ENCODE measurements at places on chromosomes 7 and 10.

- DNase-seq: no peak
Observed at GRCh38 chr7:138625084-138625848, 75.9 kb downstream of the SVOPL start.

- no peak for DNase-seq
Observed at GRCh38 chr7:11236680-11237079, 263.0 kb downstream of the PHF14 start.

- no peak for DNase-seq
Observed at GRCh38 chr10:34648919-34649318, 166.2 kb downstream of the PARD3 start.

- no peak for DNase-seq
Observed at GRCh38 chr10:5325076-5325475, 39.7 kb upstream of the UCN3 start.

DNA sequence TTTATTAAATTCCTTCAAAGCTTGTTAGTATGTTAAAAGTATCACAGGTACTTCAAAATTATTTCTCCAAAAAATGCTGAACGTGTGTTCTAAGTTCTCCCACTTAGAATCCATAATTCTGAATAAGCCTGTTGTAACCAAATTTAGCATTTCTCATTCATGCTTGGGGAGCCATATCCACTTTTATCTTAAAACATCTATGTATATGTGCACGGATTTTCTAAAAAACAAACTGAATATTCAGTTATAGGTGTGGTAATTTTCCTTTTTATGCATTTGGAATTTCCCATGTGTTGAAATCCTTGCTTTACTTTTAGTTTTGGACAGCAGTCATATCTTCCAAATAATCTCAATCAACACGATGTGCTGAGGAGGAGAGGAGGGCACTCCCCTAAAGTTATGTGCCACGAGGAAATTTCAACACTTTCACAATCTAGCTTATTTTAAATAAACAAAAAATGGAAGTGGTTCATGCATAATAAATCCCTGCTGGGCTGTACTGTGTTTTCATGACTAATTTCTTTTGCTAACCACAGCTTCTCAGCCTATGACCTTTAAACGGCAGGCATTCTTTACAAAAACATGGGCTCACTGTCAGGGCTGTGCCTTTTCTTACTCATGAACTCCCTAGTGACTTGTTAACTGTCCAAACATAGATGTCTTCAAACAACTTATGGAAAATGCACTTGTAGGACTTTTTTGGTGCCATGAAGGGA is 380.3 kb upstream of the SEMA3C start:
- DNase-seq: no peak

DNA sequence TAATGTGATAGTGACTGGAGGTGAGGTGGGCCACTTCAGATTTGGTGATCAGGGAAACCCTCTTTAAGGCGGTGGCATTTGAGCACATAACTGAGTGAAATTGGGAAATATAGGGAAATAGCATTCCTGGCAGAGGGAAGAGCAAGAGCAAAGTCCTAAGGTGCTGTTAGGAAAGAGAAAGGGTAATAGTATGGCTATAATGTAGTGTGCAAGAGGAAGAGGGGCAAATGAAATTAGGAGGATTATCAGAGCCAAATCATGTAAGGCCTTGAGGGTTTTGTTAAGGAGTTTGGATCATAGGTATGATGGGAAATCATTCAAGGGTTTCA is 27.8 kb upstream of the CYP26C1 start:
- DNase-seq: no peak

DNA sequence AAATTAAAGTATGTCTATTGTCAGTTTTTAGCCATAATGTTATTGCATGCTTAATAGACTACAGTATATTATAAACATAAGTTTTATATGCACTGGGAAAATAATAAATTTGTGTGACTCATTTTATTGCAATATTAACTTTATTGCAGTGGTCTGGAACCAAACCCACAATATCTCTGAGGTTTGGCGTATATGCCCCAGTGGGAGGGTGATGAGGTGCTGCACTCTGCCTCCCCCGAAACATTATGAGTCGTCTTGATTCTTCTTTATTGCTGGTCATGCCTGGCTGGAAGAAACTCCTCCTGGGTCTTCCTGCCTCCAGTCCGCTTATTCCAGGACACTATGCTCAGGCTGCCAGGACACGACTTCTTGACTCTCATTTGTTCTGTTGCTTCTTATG is 88.4 kb downstream of the MTPN start:
- DNase-seq: no peak

- no peak for DNase-seq
Observed at GRCh38 chr7:35658606-35659201, 36.2 kb downstream of the HERPUD2 start.

DNA sequence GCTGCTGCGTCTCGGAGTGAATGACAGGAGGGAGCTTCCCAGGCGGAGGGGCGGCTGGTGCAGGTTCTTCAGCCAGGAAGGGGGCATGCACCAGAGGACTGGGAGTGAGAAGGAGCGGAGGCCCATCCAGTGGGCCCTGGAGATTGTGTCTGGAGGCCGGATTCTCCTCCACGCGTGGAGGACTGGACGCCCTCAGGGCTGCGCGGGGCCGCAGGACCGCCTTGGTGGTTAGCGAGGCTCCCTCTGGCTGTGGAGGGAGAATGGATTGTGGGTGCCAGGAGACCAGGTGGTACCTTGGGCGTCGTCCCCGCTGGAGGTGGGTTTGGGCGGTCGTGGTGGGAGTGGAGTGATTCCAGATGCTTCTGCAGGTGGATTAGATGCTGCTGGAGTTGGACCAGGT is 68.9 kb downstream of the ELFN1 start:
- no peak for DNase-seq

DNA sequence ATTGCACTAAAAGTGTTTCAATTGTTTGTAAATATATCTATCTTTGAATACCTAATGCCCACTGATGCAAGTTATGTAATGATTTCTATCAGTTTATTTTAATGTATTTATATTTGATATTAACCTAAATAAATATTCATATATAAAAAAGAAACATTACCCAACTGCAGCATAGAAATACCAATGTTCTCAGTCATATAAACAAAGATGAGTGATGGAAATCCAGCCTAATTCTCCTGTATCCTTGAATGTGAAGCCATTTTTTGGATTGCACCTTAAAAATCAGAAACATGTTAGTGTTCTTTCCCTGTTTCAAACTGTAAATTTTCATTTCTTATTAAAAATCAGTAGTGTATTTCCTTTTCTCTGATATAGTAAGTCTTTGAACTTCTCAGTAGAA is 305.8 kb upstream of the GNAI1 start:
- DNase-seq: no peak

DNA sequence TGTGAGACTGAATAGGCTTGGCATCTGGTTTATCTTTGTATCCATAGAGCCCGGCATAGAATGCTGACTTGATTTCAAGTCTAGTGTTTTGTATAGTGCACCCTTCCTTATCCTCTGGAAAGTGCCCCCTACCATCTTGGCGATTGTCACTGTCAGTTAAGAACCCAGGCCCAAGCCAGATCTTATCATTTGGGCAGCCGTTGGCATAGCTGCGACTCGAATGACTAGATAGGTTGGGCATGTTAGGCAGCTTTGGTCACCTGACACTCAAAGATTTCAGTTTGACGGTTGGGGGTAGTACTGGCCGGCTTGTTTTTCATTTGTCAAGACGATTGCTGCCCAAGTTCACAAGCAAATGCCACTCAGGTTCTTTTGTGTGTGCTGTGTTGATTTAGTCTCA is 6.6 kb downstream of the NIPSNAP2 start:
- DNase-seq: no peak

DNA sequence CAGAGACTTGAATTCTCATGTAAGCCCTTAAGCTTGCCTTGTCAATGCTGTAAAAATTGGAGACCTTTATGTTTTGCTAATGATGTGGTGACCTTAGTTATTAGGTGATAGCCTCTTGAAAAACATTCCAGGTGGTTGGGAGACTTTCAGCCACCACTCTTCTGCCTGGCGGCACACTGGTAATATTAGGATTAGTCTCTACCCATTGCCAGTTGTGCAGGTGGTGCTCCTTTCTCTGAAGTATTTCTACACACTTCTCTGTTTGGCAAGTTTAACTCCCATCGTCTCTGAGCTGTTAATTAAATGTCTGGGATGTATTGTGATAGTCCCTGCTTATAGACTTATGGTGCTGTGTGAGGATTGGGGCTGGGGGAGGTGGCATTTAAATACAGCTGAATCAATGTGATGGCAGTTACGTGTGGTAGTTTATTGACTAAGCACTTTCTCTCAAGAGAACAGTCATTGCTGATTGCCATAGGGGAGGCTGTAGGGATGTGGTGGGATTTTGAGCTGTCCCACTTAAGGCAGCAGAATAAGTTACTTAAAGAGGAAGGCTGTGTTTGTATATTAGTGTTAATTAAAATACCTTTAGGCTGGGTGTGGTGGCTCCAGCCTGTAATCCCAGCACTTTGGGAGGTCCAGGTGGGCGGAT is 61.7 kb downstream of the DAGLB start:
- no peak for DNase-seq

DNA sequence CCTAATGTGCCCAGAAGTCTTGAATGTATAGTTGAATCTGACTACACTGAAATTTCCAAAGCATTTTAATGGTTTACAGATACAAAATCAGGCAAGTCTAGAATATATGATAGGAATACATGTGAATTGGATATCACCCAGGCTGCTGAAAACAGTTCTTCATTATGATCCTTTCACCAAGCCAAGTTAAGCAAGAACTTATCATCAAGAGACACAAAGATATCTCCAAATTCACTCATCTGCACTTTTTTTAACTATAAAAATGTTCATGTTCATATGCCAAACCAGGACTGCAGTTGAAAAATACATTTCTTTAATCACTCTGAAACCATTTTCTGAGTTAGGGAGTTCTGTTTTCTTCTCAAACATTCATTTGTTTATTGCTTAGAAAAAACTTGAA is 412.6 kb upstream of the C7orf33 start:
- no peak for DNase-seq

GRCh38 chr7:135337977-135338550 is 104.4 kb downstream of the STRA8 start:
- DNase-seq: no peak

- DNase-seq: no peak
Observed at GRCh38 chr10:80924063-80924952, 386.6 kb downstream of the SH2D4B start.

DNA sequence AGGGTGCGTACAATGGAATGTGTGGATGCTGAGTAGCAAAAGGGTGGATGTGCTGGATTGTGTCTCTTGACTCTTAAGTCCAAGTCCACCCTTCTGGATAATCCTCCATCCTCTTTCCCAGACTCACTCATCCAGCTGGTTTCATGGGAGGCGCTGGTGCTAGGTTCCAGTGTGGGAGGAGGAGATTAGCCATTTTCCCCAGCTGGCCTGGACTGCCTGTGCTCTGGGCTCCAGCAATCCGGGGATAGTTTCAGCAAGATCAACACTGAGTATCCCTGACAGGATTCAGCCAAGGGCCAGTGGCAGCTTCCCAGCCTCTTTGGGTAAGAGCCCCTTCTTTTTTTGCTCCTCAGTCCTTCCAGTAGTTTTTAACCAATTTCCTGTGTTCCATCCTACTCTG is 21.6 kb upstream of the TRIL start:
- no peak for DNase-seq

GRCh38 chr10:17219024-17219423 is 9.0 kb upstream of the VIM start:
- no peak for DNase-seq

All from cerebellum (tissue), 4 donors.